ENCODE measurements at places on chromosomes 12 and 14.

- no peak for DNase-seq
Observed at GRCh38 chr14:34053666-34054065, 102.8 kb upstream of the EGLN3 start.

GRCh38 chr12:18108611-18109010, 18.6 kb upstream of the RERGL start:
- DNase-seq: no peak

DNA sequence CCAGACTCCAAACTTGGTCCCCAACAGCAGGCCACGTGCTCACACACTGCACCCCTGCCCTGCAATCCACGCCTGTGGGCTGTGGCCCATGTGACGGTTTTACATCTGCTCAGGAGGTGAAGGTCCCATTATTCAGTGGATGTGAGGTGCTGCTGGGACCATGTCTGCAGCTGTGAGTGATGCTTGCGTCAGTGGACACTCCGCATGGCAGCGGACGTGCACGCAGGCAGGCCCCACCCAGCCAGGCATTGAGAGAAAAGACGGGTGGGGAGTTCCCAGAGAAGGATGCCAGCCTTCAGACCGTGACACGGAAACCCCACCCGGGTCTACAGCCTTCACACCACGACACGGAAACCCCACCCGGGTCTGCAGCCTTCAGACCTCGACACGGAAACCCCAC, 67.6 kb downstream of the NOC4L start:
- no peak for DNase-seq

- DNase-seq: no peak
Observed at GRCh38 chr14:52235866-52236510, 31.5 kb upstream of the PTGDR start.

- no peak for DNase-seq
Observed at GRCh38 chr12:111342376-111342775, 26.5 kb downstream of the PHETA1 start.

GRCh38 chr12:20055856-20056255, 312.5 kb upstream of the PDE3A start:
- no peak for DNase-seq

GRCh38 chr14:100896369-100897060, 7.0 kb downstream of the RTL1 start:
- peak; percentile 15 for DNase-seq
